ENCODE measurements at places on chromosomes 11 and 22.

DNA sequence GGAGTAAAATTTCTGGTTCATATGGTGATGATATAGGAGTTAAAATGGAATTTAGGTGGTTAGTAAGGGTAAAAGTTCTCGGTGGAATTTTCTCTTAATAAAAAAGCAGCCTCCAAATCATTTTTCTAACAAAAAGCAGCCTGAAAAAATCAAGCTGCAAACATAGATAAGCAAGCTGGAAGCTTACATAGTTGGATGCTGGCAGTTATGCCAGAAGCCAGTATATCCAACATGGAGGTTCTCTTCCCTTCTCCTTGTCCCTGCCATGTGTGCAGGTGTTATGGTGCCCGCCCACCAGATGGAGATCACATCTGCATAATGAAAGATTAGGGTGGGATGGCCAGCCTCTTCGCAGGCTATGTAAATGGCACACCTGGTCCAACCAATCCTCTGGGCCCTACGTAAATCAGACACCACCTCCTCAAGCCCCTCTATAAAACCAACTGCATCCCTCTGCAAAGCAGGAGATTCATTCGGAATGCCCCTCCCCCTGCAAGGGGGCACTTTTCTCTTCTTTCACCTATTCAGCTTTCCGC is 22.4 kb downstream of the PIWIL3 start:
- no peak for DNase-seq

DNA sequence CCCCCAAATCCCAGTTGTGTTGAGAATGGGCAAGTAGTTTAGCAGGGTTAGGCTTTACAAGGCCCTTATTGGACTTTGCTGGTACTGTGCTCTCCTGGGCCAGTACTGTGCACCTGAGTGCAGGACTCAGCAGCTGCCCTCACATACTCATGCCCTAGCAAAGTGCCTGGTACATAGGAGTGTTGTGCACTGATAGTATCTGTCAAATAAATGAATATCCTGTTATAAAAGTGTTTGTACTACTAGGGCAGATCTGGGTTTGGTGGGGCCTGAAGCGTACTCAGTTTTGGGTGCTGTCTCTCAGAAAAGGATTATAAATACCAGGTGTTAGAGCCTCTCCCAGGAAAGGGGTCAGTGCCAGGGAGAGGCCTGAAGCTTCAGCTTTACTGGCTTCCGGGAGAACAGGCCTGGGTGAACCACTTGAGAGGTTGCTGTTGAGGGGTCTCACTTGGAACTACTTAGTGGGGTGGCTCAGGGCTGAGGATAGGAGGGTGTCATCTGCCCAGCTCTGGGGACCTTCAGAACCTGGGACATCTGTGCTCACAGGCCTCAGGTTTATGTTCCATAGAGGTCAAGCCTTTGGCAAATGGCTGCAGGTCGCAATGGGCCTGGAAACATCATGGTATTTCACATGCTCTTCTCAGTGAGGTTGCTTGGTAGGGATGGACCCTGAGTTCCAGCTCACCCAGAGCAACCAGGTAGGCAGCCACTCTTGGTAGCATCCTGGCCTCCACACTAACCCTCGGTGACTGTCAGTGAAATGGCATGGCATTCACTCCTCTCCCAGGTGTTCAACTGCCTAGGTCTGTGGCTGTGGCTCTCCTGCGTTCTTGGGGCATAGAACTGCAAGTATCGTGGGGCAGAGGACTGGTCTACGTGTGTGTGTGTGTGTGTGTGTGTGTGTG is 106.1 kb downstream of the ZBTB16 start:
- DNase-seq: no peak

GRCh38 chr22:28252539-28252938 is 333.5 kb upstream of the PITPNB start:
- DNase-seq: no peak

- DNase-seq: no peak
These were observed 64.6 kb downstream of the FLRT1 start for GRCh38 chr11:64100360-64100759.

All from dorsolateral prefrontal cortex (tissue), 122 donors.